ENCODE measurements at places on chromosomes 1 and 21.

DNA sequence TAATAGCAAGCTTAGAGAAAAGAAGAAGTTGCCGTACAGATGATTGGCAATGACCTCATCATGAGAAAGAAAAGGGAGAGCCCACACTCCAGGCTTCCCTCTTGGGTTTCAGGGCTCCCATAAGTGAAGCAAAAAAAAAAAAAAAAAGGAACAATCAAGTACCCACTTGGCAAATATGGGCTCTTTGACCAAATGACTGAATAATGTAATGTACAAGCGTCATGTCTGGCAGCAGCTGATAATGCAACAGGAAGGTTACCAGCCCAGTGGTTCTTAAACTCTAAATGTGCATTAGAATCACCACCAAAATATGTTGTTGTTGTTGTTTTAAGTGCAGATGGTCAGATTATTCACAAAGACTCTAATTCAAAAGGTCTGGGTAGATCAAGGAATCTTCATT, 13.5 kb downstream of the TNFSF4 start:
- DNase-seq, result no peak

- DNase-seq, result no peak
Observed at GRCh38 chr1:35452106-35452774, 105.0 kb downstream of the KIAA0319L start.

DNA sequence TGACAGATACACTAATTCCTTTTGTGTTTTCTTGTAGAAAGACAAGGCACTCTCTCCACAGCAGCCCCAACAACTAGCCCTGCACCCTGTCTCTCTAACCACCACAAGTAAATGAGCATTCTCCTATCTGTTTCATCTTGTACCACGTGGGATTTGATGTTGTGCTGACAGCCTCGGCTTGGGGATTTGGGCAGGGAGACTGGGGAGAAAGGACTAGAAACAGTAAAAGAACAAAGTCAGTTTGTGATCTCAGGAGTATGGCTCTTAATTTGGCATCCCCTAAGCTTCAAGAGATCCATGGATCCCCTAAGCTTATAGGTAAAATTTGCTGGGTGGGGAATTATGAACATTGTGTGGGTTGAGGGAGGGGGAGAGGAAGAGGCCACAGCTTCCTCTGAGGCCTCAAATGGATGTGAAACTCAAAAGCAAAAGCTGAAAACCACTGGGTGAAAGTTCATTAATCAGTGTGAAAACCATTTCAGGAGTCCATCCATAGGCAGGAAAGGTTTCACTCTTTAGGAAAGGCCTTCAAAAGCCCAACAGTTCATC, 3.1 kb downstream of the C1orf162 start:
- DNase-seq, result no peak

- DNase-seq, result no peak
Observed at GRCh38 chr1:39328095-39328494, 123.6 kb downstream of the MACF1 start.

DNA sequence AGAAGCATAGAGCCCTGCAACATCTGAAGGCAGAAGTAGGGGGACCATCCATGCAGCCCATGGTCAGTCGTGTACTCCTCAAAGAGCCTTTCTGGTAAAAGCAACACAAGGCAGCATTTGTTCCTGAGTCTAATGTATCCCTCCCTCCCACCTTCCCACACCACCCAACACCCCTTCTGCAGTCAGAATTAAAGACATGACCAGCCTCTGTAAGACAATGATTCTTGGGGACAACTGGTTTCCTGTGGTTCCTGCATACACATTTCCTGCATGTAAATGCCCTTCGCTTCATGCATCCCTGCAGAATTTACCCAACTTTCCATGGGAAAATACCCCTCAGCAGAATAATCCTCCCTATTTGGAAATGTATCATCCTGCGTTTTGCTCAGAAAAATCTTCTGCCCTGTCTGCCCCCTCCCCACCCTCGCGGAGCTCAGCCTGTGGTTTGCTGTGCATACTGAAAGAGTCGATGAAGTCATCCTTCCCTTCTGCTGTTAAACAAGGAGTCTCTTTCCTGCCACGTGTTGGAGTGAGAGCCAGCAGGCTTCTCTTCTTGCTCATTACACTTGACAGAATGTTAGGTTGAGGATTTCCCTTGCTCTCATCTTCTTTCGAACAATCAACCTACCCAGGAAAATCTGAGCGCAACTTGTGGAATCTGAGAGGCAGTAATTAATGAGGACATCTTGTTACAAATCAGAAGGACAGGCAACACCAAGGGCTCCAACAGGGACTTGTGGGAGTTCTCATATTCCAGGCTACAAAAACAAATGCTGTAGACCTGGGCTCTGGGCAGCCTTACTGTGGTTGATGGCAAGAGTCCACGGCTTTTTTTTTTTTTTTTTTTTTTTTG, 4.7 kb downstream of the TNN start:
- peak; percentile 61 for DNase-seq
